Spinal cord (tissue), 10 donors: ENCODE measurements at places on chromosomes 3 and 15. TPM values are rescaled to one million over a fixed set of nuclear protein-coding genes. Genes with fewer than 3 reads are reported as not detected.

Gene BCL6
- total RNA-seq: 14.5 TPM

Gene RTP1
- 0.40 TPM for total RNA-seq

Gene ROPN1B
- total RNA-seq: 1.3 TPM

Gene GOLGA8M
- 0.99 TPM for total RNA-seq

Gene PLAAT1
- 9.3 TPM for total RNA-seq

Gene CAMP
- total RNA-seq: 0.55 TPM

Gene ACKR4
- 1.8 TPM for total RNA-seq

Gene ABHD14A
- 20.5 TPM for total RNA-seq
